ENCODE measurements at places on chromosomes 12 and 14. TPM values are rescaled to one million over a fixed set of nuclear protein-coding genes. Genes with fewer than 3 reads are reported as not detected.

GRCh38 chr14:65003394-65003793 is 16.7 kb downstream of the FNTB start:
- no peak for DNase-seq

- DNase-seq: no peak
These were observed 465.3 kb upstream of the RGS6 start for GRCh38 chr14:71466946-71467345.

GRCh38 chr12:132558042-132558856 is 52.1 kb downstream of the LRCOL1 start:
- DNase-seq: no peak

DNA sequence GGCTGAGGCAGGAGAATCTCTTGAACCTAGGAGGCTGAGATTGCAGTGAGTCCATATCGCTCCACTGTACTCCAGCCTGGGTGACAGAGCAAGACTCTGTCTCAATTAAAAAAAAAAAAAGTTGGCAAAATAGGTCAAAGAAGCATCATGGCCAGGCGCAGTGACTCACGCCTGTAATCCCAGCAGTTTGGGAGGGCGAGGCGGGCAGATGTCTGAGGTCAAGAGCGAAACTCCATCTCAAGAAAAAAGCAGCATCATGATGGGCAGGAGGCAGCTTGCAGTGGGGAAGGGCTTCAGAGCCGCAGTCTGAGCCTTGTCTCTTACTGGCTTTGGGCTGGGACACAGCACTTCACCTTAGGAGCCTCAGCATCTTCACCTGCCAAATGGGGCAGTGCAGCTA is 21.4 kb downstream of the TEAD4 start:
- no peak for DNase-seq

- no peak for DNase-seq
These were observed 7.0 kb upstream of the SERPINA1 start for GRCh38 chr14:94395282-94395887.

DNA sequence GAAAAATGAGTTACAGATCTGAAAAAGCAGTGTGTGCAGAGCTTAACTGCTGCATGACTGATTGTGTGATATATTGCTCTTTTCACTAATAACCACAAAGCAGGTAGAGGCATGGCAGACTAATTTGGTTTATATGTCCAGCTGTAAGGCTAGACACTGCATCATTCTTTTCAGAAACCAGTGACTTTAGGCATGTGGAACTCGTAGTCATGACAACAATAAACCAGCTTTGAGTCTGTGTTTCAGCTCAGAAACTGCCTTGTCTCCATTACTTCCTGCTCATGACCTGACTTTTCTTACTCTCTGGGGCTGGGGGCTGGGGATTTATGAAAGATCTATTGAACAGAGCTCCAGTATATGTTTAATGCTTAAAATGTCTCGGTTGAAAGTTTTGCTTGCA is 146.8 kb upstream of the LRIG3 start:
- no peak for DNase-seq

DNA sequence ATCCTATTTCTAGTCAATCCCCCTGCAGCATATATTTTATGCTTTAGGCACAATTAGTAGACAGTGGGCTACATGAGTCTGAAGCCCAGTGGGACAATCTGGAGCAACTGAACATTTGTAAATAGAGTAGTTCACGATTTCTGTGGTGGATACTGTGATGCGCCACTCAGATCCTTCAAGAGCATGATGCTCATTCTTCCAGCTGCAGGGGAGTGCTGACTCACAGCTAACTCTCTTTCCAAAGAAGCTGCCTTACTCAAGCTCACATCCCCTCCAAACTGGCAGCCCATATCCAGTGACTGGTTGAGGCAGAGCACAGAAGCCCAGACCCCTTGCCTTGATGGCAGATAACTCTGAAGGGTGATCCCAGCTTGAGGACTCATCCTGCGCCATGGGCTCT is 224.2 kb upstream of the EEA1 start:
- no peak for DNase-seq

DNA sequence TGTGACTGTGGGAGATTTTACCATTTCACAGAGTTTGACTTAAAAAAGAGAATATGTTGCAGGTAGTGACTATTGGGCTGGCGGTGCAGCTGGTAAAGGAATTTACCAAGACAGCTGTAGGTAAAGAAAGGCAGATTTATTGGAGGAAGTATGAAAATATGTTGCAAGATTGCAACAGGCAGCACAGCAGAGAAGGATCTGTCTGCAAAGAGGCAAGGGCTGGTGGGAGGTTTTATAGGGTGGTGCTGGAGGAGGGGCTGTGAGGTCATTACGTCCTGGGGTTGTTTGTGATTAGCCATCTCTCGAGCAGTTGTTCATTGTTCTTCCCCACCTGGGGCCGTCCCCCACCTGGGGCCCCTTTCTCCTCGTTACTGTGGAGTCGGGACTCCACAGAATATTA is 62.1 kb downstream of the ACACB start:
- DNase-seq: no peak

SMIM41 gene
- total RNA-seq: 2.8 TPM

IFNG-AS1 gene
- not detected for total RNA-seq

P2RX7 gene
- total RNA-seq: 6.1 TPM

SSPN gene
- total RNA-seq: 38.2 TPM

TC2N gene
- 21.2 TPM for total RNA-seq
